Hindlimb muscle (tissue), 1 donor: ENCODE measurements at places on chromosomes 4 and X. TPM values are rescaled to one million over a fixed set of nuclear protein-coding genes. Genes with fewer than 3 reads are reported as not detected.

Gene DAPP1
- polyA plus RNA-seq: 2.1 TPM

Gene RAB9B
- 22.6 TPM for polyA plus RNA-seq

Gene ARMCX6
- polyA plus RNA-seq: 105 TPM

Gene HSFX2
- polyA plus RNA-seq: 0.46 TPM

Gene PRDM8
- 17.1 TPM for polyA plus RNA-seq

Gene NAP1L5
- 6.7 TPM for polyA plus RNA-seq

Gene NAP1L3
- polyA plus RNA-seq: 7.7 TPM

Gene EPHA5
- polyA plus RNA-seq: 0.17 TPM

Gene ZNF141
- polyA plus RNA-seq: 16.3 TPM

Gene TDO2
- not detected for polyA plus RNA-seq

Gene ATG4A
- polyA plus RNA-seq: 22.9 TPM

Gene MAGEA10
- not detected for polyA plus RNA-seq

Gene GPC3
- polyA plus RNA-seq: 291 TPM

Gene RASL11B
- 12.1 TPM for polyA plus RNA-seq

Gene ENPEP
- 18.1 TPM for polyA plus RNA-seq

Gene MTMR8
- polyA plus RNA-seq: 1.2 TPM

Gene SGMS2
- 8.0 TPM for polyA plus RNA-seq

Gene ENAM
- polyA plus RNA-seq: 2.9 TPM

Gene NR3C2
- polyA plus RNA-seq: 20.4 TPM

Gene SAGE1
- not detected for polyA plus RNA-seq

Gene CTAG2
- polyA plus RNA-seq: not detected

Gene ASB9
- polyA plus RNA-seq: 3.5 TPM

Gene AVPR2
- 1.4 TPM for polyA plus RNA-seq

Gene SMIM10L2A
- 2.6 TPM for polyA plus RNA-seq

Gene KLHL4
- polyA plus RNA-seq: 9.4 TPM

Gene ELK1
- polyA plus RNA-seq: 24.7 TPM

Gene NKX3-2
- 0.06 TPM for polyA plus RNA-seq

Gene GRIPAP1
- polyA plus RNA-seq: 22.0 TPM

Gene AR
- 6.3 TPM for polyA plus RNA-seq

Gene CT55
- polyA plus RNA-seq: not detected

Gene ADH4
- polyA plus RNA-seq: not detected

Gene MPP1
- polyA plus RNA-seq: 20.7 TPM

Gene F8A3
- polyA plus RNA-seq: 9.0 TPM

Gene ARHGEF6
- polyA plus RNA-seq: 38.2 TPM

Gene XPNPEP2
- polyA plus RNA-seq: 3.9 TPM

Gene PCYT1B
- polyA plus RNA-seq: 1.2 TPM

Gene CCNQ
- 11.5 TPM for polyA plus RNA-seq

Gene MYOZ2
- 293 TPM for polyA plus RNA-seq

Gene SPANXB1
- polyA plus RNA-seq: not detected

Gene SCARB2
- polyA plus RNA-seq: 123 TPM

Gene UCHL1
- polyA plus RNA-seq: 20.8 TPM

Gene IBSP
- polyA plus RNA-seq: not detected

Gene DDX3X
- polyA plus RNA-seq: 111 TPM

Gene ODAPH
- not detected for polyA plus RNA-seq
